ENCODE measurements at places on chromosomes 11 and 22. TPM values are rescaled to one million over a fixed set of nuclear protein-coding genes. Genes with fewer than 3 reads are reported as not detected.

Gene FADD
- total RNA-seq, result 34.5 TPM

Gene ADORA2A
- total RNA-seq, result 25.3 TPM

Gene CDC42EP2
- 0.25 TPM for total RNA-seq

Gene OR5P2
- not detected for total RNA-seq

Gene ANKK1
- 0.15 TPM for total RNA-seq

Gene PRG3
- total RNA-seq, result not detected

Gene DMC1
- total RNA-seq, result 12.3 TPM

Gene PATZ1
- 31.6 TPM for total RNA-seq

Gene PHLDA2
- 0.35 TPM for total RNA-seq

Gene KCNJ1
- not detected for total RNA-seq

Gene SMC1B
- total RNA-seq, result 0.58 TPM

Gene CCDC73
- not detected for total RNA-seq

Gene NXPE4
- not detected for total RNA-seq

Gene OSBP
- 43.6 TPM for total RNA-seq

Gene DDX25
- not detected for total RNA-seq

Gene MS4A4E
- not detected for total RNA-seq
